ENCODE measurements at places on chromosomes 13 and 19.

DNA sequence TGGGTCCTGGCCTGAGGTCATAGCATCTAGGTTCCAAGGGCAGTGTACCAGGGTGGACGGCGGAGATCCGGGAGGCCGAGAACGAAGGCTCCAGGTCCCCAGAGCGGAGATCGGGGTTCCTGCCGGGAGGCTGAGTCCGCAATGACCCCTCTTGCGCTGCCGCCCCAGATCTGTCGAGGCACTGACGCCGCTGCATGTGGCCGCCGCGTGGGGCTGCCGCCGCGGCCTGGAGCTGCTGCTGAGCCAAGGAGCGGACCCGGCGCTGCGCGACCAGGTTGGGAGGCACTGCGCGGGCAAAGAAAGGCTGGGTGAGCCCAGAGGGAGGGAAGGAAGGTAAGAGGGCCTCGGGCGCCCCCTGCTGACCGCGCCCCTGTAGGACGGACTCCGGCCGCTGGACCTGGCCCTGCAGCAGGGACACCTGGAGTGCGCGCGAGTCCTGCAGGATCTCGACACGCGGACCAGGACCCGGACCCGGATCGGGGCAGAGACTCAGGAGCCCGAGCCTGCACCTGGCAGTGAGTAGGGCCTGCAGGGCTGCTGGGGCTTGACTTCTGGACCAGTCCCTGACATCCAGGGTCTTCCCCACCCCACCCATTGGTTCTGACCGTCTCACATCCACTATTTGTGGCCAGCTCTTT is 906 bp downstream of the ANKLE1 start:
- DNase-seq: peak; percentile 82

DNA sequence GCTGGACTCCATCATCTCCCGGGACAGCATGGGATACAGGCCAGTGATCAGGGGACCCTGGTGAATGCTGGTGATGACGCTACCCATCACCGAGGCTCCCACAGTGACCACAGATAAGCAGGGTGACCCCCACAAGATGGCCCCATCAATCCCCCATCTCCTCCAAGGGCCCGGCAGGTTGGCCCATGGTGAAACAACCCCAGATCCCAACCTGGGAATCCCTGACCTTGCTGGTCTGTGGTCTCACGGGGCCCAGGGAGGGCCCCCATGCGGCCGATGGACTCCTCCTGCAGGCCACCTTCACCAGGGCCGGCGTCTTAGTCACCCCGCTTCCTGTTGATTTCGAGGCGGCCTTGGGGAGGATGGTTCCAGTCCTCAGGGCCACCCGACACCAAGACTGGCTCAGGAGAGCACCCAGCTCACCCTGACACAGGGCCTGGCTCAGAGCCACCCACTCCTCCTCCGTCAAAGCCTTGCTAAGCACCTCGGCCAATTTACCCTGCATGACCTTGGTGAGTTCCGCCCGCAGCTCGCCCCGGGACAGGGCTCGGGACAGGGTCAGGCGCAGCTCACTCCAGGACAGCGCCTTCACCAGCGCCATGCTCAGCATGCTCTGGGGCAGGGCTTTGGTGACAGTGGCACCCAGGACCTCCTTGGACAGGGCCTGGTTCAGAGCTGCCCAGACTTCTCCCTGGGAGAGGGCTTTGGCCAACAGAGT is 10.0 kb downstream of the IQCN start:
- DNase-seq: no peak

- DNase-seq: no peak
These were observed 21.0 kb downstream of the PEPD start for GRCh38 chr19:33500586-33500985.

- DNase-seq: no peak
These were observed 79.9 kb upstream of the RAP2A start for GRCh38 chr13:97353927-97354675.

DNA sequence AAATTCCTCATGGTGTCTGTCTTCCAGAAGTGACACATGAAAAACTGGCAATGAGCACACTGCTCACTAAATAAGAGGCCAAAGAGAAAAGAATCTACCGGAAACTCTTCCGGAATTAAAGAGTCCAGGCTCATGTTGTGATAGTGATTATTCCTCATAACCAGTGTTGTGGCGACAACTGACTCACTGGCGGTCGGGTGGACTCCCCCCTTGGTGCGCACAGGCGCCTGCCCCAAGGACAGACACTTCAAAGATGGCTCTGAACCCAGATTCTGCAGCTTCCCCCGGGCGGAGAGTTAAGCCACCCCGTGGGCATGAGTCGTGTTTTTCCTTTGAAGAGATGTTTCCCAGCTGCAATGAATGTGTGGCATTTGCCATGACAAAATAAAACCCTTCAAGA is 10.3 kb downstream of the IL17D start:
- DNase-seq: no peak

DNA sequence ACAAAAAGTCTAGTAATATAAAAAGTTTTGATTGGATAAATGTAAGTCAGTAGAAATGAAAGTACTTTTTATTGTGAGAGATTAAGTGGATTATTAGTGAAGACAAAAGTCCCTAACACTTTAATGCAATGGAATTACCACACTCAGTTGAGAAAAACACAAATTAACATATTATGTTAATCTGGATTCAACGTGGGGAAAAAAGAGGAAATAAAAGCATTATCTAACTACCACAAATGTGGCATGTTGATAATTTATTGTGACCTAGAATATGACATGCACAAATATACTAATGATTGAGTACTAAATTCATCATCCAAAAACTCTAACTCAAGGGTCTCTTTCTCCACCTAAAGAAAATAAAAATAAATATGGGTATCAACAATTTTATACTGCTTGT is 41.5 kb downstream of the FOXO1 start:
- no peak for DNase-seq

DNA sequence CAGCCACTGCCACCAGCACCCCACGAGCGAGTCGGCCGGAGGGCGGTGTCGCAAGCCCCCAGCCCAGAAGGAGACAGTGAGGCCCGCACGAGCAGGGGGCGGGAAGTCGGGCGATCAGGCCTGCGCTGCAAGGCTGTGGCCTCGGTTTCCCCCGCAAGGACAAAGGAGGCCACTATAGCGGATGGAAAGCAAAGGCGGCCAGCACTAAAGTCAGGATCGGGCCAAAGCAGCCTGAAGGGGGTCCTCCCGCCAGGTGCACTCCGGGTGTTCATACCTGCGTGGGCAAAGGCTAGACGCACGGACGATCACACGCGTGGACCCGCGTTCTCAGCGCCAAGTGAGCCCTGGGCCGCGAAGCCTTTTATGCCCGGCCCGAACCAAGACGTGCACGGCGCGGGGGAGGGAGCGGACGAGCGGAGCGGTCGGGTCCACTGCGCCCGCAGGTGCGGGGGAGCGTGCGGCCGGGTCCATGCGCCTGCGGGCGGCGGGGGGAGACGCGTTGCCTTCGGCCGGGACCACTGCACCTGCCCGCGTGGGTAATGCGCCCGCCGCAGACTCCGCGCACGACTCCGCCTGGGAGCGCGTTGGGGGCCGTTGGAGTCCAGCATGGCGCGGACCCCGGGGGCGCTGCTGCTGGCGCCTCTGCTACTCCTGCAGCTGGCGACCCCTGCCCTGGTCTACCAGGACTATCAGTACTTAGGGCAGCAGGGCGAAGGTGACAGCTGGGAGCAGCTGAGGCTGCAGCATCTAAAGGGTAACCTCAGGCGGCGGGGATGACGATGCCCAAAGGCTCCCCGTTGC is at the start of the genes PRDX2 and THSD8:
Gene PRDX2, minus strand, starts transcription at position 335 of the 801 bp plus-strand sequence. CDS start 539 bp downstream, outside the sequence.
Gene THSD8, plus strand, starts transcription at position 604 of the 801 bp plus-strand sequence. Its CDS starts 3 bp downstream, at position 607.
- DNase-seq: peak; percentile 79

GRCh38 chr13:21074546-21074945 is 13.2 kb upstream of the LATS2 start:
- DNase-seq: no peak

DNA sequence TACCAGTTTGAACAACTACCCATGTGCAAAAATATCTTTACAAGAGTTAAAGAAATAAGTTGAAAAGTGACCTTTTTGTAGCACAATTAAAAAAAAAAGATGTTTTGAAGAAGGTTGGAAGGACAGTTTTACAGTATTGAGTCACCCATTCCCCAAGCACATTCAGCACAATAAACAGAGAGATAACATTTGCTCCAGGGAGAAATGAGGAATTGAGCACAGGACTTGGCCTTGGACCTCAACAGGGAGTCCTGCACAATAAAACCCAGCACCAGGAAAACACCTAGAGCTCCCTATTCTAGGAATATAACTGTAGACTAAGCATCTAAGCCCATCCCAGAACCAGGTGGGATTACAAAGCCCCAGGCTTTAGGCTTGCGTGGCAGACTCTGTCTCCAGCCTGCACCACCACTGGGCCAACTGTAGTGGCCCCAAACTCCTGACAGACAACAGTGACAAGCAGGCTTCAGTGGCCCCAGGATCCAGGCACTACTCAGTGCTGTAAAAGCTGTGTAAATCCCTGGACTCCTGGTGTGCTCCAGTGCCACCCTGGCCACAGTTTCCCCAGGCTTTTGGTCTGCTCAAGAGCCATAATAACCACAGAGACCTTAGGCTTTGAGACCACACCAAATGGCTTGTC is 857.2 kb downstream of the SLITRK1 start:
- no peak for DNase-seq

DNA sequence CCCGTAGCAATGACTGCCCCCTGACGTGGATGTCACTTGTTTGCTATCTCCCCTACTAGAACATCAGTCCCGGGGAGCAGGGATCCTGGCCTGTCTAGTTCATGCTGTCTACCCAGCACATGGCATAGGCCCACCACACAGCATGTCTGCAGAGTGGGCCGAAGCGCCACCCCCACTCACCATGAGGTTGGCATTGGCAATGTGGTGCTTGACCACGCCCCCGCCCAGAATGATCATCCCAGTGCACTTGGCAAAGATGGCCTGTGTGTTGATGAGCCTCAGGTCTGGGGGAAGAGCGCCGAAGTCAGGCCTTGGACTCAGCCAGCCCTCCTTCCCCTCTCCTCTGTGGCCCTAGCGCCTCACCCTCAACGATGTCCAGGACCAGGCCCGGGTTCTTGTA is 4.8 kb downstream of the DHPS start:
- no peak for DNase-seq

GRCh38 chr13:100381595-100382224 is 206.9 kb downstream of the GGACT start:
- DNase-seq: no peak

DNA sequence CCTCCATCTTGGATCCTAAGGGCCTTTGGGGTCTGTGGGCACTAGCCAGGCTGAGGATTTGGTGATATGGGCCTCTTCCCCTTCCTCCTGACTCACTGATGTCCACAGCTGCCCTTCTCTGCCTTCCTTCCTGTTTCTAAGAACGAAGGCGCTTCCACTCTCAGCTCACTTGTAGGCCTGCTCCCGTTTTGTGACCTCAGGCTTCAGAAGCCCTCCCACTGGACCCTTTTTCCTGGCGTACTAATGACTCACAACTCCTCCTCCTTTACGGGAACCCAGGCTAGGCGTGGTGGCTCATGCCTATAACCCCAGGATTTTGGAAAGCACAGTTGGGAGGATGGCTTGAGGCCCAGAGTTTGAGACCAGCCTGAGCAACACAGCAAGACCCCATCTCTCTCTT is 55.6 kb downstream of the TMED1 start:
- DNase-seq: no peak

GRCh38 chr13:76853481-76853880 is 32.7 kb downstream of the KCTD12 start:
- DNase-seq: no peak

Data from stimulated activated CD4-positive, alpha-beta T cell treated with anti-CD3 and anti-CD28 coated beads, Interleukin-4, amount 100 ng/mL, for 48 hours (primary cell).